ENCODE measurements at places on chromosomes 6 and 20.

GRCh38 chr20:53736757-53737395, 143.2 kb upstream of the ZNF217 start:
- no peak for DNase-seq

GRCh38 chr6:118667988-118668387, 16.6 kb upstream of the CEP85L start:
- no peak for DNase-seq

DNA sequence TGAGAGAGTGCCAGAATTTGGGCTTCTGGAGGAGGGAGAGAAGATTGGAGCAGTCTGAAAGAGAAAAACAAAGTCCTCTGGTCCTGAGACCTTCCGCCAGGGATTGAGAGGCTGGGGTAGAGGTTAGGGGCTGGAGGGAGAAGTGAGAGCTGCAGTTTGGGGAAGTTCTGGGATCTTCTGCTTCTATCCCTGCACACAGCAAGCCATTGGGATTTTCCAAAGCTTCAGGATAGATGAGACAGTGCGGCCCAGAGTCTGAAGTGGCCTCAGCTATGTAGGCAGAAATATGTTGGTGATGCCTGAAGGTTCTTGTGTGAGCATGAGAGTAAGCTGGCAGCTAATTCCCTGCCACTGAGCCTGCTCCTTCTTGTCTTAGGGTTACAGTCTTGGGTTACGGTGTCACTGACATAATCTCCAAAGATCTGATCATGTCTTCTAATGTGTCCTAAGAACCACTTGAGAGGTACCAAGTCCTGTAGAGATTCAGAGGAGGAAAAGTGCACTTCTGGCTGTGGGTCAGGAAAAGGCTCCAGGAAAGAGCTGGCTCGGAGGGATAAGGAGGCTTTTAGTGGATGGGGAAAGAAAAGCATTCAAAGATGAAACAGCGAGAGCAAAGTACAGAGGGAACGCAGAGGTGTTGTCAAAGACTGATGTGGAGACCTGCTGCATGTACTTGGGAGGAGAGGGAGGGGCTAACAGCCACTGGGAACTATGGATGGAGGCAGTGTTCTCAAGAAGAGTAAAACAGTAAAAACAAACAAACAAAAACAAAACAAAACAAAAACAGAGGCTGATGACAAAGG, 131.1 kb upstream of the MYLIP start:
- DNase-seq: no peak

- DNase-seq: no peak
Measured at GRCh38 chr6:79842376-79843040, 104.8 kb downstream of the ELOVL4 start.

DNA sequence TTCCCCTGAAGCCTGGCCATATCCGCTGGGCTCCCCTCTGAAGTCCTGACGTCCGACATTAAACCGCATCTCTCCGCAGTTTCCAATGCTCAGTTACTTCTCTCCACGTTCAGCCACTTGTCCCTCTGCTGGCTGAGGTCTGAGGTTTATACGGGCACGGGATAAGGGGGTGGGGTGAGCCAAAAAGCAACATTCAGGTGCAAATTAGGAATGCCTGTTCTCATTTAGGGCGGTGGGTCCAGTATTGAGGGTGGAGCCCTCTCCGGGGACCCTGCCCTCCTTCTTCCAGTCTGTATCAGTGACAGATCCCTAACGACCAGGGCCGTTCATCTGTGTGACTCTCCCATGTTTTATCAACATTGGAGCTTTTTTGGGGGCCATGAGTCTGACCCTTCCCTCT, 1454.4 kb downstream of the HACE1 start:
- DNase-seq: no peak

DNA sequence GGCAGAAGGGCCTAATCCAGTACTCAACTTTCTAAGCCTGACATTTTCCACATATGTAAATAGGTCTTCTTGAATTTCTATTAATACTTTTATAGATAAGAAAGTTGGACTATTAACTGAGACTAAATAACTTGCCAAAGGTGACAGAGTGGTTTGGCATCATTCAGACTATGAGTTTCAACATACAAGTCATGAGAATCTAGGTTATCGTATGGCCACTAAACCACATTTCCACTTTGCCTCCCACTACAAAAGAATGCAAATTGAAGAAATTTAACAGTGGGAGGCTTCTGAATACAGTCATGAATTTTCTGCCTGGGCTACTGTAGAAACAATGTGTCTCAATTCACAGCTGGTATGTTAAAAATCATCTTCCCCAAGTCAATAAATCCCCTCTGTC, 531.0 kb upstream of the AGPAT4 start:
- DNase-seq: no peak

DNA sequence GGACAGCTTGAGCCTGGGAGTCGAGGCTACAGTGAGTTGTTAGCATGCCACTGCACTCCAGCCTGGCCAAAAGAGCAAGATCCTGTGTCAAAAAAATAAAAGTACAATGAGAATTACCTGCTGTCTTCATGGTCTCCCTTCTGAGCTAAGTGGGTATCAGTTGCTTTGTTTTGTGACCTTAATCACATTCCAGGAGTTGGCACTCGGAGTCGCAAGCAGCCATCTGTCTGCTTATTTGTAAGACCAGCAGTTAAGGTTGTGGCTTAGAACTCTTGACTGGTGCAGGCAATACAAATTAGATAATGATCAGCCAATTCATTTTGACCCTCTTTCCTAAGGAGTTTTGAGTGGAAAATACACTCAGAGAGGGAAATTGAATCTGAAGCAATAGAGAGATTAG, 114.0 kb downstream of the MYO6 start:
- DNase-seq: no peak

- DNase-seq: no peak
Measured at GRCh38 chr6:1695546-1696462, 86.1 kb downstream of the FOXC1 start.

- DNase-seq: no peak
Measured at GRCh38 chr6:157961832-157962575, 19.7 kb upstream of the SYNJ2 start.

- DNase-seq: no peak
Measured at GRCh38 chr20:621125-621756, 11.1 kb upstream of the TCF15 start.

GRCh38 chr6:110609101-110609500, 132.7 kb upstream of the SLC22A16 start:
- DNase-seq: no peak

GRCh38 chr20:49916146-49917002, 1.0 kb upstream of the SPATA2 start:
- DNase-seq: no peak

- no peak for DNase-seq
Measured at GRCh38 chr6:4584801-4585200, 191.4 kb upstream of the CDYL start.

- DNase-seq: no peak
Measured at GRCh38 chr6:81689580-81689979, 62.9 kb downstream of the TENT5A start.

DNA sequence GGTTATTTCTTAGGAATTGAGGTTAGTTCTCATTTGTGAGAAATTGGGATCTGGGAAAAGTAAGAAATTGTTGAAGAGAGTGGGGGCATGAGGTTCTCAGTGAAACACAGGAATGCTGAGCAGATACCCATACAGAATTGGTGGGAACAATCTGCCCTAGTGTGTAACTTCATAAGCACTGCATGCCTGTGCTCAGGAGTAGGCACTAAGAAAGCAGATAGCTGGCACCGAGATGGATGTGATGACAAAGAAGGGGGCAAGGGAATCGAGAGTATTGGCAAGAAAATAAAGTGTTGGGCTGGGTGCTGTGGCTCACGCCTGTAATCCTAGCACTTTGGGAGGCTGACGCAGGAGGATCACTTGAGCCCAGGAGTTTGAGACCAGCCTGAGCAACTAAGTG, 4.0 kb downstream of the SLC17A5 start:
- no peak for DNase-seq

- no peak for DNase-seq
Measured at GRCh38 chr20:61963149-61963548, 102.5 kb downstream of the TAF4 start.

DNA sequence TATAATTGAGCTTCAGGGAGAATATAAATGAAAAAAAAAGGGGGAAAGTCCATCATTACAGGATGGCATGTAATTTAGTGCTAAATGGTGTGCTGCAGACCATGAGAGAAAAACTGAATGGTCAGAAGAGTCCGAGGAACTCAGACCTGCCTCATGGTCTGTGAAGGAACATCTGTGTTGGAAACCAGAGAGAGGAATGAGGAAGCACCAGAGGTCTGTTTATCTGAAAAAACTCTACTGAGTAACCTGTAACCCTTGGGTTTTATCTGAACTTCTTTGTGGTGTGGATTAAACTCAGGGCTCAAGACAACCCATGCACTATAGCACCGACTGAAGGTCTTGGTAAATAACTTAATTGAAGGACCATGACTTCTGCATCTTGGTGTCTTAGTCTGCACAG, 108.1 kb downstream of the RNF144B start:
- no peak for DNase-seq

- DNase-seq: no peak
Measured at GRCh38 chr6:51289041-51289440, 470.4 kb downstream of the TFAP2B start.

GRCh38 chr6:85463621-85464259, 13.9 kb downstream of the NT5E start:
- no peak for DNase-seq

GRCh38 chr20:25089662-25090061, 7.7 kb upstream of the VSX1 start:
- no peak for DNase-seq

GRCh38 chr20:48627737-48628128, 200.1 kb downstream of the PREX1 start:
- no peak for DNase-seq

GRCh38 chr6:134934793-134935485, 15.0 kb downstream of the ALDH8A1 start:
- no peak for DNase-seq

GRCh38 chr20:20931632-20932031, 174.5 kb downstream of the LINC00237 start:
- no peak for DNase-seq

GRCh38 chr6:149691201-149691600, 26.7 kb downstream of the LATS1 start:
- no peak for DNase-seq

- DNase-seq: no peak
Measured at GRCh38 chr6:85404564-85405174, 45.2 kb upstream of the NT5E start.
